Heart left ventricle (tissue), 16 donors: ENCODE measurements at places on chromosomes 2 and 18.

DNA sequence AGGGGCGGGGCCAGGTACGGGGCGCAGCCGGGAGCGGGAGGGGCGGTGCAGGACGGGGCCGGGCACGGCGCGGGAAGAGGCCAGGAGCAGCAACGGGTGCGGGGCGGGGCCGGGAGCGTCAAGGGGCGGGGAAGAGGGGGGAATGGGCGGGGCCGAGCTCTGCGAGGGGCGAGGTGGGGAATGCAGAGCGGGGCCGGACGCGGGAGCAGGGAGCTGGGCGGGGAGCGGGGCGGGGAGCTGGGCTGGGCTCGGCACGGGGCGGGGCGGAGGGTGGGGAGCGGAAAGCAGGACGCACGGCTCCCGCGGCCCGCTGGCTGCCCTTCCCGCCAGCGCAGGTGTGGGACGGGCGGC, at the start of gene IMPA2:
IMPA2 (plus strand) TSS at position 316 of the 351 bp plus-strand sequence. CDS start 163 bp downstream, outside the sequence.
- H3K27ac ChIP-seq, result peak within 1 kb of the TSS; percentile 99
- no peaks in the 10 kb centered on the region for H3K36me3 ChIP-seq
- H3K4me3 ChIP-seq, result peak within 1 kb of the TSS; percentile 75
- DNase-seq, result no peak
- no peaks in the 10 kb centered on the region for H3K27me3 ChIP-seq

DNA sequence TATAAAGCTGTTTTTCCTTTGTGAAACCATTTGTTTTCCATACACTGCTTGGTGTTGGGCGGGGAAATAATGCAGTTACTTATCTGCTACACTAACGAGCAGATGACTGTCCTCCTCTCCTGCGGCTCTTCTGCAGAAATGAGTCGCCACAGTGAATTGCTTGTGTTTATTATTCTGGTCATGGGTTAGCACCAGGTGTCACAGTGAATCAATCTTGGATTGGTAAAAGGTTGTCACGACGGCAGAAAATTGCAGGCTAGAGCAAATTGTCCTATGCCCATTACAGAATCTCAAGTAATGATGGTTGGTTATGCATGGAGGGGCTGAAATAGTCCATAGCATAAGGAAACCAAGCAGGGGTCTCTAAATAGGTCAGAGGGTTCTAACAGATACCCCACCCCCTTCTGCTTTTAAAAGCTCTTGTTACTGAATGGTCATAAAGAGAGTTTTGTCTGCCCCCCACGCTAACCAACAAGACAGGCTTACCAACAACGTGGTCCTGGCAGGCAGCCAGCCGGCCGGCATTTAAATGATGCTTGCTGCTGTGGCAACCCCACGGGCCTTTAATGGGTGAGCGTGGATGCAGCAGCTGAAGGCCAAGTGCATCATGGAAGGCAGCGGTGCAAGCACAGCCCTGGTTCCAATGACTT, 29.5 kb downstream of the RAB31 start:
- no peak overlapping the region for H3K27ac ChIP-seq
- H3K27me3 ChIP-seq, result no peaks in the 10 kb centered on the region
- no peak overlapping the region for H3K4me3 ChIP-seq
- no peak for DNase-seq
- no peaks in the 10 kb centered on the region for H3K36me3 ChIP-seq

- H3K27me3 ChIP-seq, result no peaks in the 10 kb centered on the region
- peak; percentile 98 for DNase-seq
- no peaks in the 10 kb centered on the region for H3K36me3 ChIP-seq
- peak within 1 kb of the TSS; percentile 95 for H3K27ac ChIP-seq
- H3K4me1 ChIP-seq, result peaks cover 29% of the 10 kb centered on the region
- peak within 1 kb of the TSS; percentile 94 for H3K4me3 ChIP-seq
These were observed at the start of gene MOB4 for GRCh38 chr2:197515739-197516392. Gene MOB4, plus strand, starts transcription at chr2:197516066. Its CDS starts 21 bp downstream, at chr2:197516087.

DNA sequence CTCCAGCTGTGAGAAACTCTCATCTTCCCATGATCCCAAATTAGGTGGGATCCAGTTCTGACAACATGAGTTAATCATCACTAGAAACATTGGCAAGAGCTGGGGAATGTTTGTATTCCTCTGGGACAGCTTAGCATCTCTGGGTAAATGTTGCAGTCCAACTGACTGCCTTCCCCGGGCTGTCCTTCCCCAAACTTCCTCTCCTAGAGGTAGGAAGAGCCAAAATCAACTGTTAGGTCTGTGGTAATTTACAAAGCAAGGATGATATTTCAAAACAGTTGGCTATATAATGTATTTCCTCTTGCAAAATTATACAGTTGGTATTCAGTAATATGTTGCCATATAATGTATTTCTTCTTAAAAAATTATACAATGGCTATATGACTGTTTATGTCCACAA, 148.5 kb downstream of the MGAT5 start:
- peaks cover 26% of the 10 kb centered on the region for H3K4me1 ChIP-seq
- DNase-seq, result no peak
- no peaks in the 10 kb centered on the region for H3K36me3 ChIP-seq
- no peak overlapping the region for H3K4me3 ChIP-seq

GRCh38 chr2:116510117-116510671, 1304.3 kb upstream of the DDX18 start:
- no peaks in the 10 kb centered on the region for H3K36me3 ChIP-seq
- H3K27me3 ChIP-seq, result no peaks in the 10 kb centered on the region
- H3K4me3 ChIP-seq, result no peak overlapping the region

DNA sequence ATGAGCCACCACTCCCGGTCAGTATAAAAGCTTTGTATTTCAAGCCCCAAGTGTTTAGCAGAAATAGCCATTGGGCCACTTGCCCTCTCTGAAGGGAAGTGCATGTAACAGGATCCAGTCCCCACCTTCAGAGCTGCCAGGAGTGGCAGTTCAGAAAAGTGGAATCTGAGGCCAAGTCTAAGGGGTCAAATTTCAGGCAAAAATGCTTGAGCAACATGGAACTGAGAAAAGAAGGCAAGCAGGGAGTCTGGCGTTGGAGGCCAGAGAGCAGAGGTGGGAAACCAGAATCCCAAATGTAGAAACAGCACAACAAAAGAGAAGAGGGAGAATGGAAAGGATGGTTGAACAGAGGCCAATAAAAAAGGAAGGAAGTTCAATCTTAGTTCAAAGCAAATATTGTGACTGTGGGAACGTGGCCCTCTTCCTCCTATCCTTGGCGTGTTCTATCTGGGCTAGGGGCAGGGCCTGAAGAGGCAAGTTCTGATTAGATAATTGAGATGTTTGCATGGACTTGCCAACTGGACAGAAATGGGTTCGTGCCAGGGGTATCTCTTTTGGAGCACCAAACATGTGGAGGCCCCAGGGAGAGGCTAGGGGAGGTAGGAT, 102.2 kb downstream of the AP1S3 start:
- no peaks in the 10 kb centered on the region for H3K36me3 ChIP-seq
- no peaks in the 10 kb centered on the region for H3K27me3 ChIP-seq
- no peak overlapping the region for H3K4me3 ChIP-seq
- no peak overlapping the region for H3K27ac ChIP-seq
- H3K4me1 ChIP-seq, result no peaks in the 10 kb centered on the region
- no peak for DNase-seq

DNA sequence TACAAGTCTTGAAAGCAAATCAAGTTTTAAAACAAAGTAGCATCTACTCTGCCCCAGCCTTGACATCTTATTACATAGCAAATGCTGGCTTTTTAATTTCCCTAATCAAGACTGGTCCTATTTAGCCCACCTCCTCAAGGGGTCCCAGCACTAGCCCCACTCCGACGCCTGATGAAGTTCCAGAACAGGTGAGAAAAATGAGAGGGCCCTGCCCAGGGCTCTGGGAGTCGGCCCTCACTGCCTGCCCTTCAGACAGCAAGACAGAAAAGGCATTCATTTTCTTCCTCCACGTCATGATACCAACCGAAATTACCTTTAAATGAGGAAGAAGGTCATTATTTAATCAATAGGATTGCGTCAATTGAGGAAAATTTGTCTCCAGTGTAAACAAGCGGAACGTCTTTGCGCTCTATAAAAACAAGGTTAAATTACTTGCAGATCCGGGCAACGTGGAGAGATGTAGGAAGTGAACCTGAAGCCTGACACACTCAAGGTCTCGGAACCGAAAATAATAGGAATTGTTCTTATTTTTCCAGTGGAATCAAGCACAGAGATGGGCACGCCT, 170.6 kb upstream of the PKDCC start:
- DNase-seq, result no peak
- no peaks in the 10 kb centered on the region for H3K27me3 ChIP-seq
- no peaks in the 10 kb centered on the region for H3K4me1 ChIP-seq
- no peaks in the 10 kb centered on the region for H3K36me3 ChIP-seq
- no peak overlapping the region for H3K4me3 ChIP-seq
- H3K27ac ChIP-seq, result no peak overlapping the region
